Ascending aorta (tissue), 2 donors: ENCODE measurements at places on chromosomes 6 and 20.

DNA sequence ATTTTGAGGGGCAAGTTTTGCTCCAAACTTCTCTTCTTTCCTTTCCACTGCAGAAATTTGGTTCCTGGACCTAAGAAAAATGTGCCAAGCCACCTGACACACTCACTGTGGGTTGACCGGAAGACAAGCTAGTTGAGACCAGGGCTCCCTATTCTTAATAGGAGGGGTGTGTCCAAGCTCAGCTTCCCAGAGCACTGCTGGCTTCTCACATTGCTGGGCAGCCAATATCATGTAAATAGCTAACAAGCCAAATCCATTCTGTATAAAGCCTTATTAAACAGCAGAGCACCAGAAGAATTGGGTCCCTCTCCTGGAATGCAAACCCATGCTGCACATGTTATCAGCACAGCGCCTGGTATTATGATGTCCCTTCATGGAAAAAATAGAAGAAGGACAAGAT lies 17.0 kb upstream of the SAMD3 start:
- DNase-seq: no peak

- DNase-seq: peak; percentile 81
Measured at GRCh38 chr20:5080384-5080877, 39.3 kb downstream of the PCNA start.

DNA sequence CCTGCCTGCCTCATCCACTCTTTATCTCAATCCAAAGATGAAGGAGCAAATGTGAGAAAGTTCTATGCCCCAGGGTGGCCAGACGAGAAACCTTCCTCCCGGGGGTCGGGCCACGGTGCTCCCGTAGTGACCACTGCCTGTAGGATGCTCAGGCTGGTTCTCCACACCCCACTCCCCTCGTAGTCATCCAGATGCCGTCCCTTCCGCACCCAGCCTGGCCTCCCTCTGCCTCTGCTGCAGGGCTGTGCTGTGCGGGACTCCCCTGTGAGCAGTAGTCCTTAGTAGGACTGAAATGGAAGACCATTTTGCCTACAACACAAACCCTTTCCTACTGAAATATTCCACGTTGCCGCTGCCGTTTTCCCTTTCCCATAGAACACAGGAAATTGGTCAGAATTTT lies 2.0 kb downstream of the TMC2 start:
- DNase-seq: no peak

DNA sequence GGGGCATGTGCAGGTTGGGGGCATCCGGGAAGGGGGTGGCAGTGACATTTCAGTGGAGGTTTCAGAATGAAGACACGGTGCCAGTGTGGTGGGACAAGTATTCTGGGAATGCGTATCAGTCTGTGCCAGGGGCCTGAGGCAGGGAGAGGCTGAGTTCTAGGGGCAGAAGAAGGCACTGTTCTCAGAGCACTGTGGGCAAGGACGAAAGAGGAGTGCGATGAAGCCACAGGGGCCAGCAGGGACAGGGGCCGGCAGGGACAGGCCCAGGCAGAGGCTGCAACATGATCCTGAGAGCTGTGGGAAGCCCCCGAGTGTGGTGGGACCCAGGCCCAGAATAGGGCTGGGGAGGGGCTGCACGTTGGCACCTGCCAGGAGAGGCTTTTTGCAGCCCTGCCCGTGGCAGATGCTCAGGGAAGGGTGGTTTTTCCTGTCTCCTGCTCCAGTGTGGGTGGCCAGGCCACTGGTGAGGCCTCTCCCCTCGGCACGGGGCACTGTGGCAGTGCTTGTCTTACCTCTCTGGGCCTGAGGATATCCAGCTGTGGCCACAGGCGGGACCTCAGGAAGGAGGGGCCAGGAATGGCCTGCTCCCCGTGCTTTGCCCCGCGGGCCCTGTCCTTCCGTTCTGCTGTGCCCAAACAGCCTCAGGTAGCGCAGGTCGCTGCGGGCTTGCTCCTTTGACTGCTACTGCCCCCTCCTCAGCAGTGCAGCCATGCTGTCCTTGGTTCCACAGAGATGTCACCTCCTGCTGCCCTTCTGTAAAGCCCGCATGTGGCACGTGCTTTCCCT lies 10.0 kb downstream of the ENTPD6 start:
- DNase-seq: no peak

DNA sequence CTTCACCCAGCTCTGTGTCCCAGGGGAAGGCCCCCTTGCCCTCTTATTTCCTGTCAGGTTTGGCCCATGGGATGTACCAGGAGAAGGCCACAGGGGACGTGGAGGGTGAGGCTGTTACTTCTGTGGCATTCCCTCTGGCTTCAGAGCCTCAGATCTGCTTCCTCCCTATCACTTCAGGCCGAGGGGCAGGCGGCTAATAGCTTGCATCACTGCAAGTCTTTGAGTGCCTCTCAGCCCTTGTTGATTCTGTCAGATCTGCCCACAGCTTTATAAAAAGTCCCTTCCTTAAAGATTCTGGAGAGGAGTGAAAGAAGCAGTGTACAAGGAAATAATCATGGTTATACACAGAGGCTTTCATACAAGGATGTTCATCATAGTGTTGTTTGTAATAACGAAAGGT lies 86.9 kb downstream of the LRFN2 start:
- DNase-seq: no peak

GRCh38 chr6:150195996-150196417 lies 53.2 kb downstream of the PPP1R14C start:
- DNase-seq: no peak

DNA sequence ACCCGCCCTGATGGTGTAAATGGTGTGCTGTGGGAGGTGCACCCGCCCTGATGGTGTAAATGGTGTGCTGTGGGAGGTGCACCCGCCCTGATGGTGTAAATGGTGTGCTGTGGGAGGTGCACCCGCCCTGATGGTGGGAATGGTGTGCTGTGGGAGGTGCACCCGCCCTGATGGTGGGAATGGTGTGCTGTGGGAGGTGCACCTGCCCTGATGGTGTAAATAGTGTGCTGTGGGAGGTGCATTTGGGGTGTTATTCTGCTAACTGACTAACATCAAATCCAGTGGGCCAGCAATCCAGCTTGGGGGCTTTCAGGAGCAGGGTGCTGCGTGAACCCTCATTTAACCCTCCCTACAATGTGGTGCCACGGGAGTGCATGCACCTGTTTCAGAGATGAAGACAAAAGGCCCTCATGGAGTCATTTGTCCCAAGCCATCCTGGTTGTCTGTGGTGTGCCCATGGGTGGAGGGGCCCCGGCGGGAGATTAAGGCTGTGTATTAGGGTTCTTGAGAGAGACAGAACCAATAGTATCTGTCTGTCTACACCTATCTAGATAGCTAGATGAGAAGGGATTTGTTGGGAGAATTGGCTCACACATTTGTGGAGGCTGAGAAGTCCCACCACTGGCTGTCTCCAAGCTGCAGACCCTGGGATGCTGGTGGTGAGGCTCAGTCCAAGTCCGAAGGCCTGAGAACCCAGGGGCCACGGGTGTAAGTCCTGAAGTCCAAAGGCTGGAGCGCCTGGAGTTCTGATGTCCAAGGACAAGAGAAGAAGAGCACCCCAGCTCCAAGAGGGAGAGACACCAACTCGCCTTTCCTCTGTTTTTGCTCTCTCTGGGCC lies 39.2 kb downstream of the TMEM242 start:
- DNase-seq: no peak

- no peak for DNase-seq
Measured at GRCh38 chr6:5766260-5766659, 240.5 kb downstream of the NRN1 start.

DNA sequence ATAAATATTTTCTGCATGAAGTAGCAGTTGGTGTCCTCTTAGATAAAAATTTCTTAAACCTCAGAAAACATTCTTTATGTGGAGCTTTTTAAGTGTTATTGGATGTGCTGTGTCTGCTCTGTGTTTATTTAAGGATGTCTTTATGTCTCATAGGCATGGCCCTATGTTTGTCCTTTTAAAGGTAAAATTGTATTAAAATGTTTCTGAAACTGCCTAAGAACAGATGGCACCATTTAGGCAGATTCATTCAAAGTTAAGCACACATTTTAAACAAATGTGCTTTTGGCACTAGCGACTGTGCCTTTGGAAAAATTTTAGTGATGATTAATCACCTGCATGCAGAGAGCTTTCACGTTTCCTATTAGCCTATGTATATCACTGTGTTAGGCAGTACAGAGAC lies 125.2 kb downstream of the KIF6 start:
- DNase-seq: no peak

- DNase-seq: peak; percentile 88
Measured at GRCh38 chr6:37242429-37243052, 15.0 kb upstream of the TBC1D22B start.

DNA sequence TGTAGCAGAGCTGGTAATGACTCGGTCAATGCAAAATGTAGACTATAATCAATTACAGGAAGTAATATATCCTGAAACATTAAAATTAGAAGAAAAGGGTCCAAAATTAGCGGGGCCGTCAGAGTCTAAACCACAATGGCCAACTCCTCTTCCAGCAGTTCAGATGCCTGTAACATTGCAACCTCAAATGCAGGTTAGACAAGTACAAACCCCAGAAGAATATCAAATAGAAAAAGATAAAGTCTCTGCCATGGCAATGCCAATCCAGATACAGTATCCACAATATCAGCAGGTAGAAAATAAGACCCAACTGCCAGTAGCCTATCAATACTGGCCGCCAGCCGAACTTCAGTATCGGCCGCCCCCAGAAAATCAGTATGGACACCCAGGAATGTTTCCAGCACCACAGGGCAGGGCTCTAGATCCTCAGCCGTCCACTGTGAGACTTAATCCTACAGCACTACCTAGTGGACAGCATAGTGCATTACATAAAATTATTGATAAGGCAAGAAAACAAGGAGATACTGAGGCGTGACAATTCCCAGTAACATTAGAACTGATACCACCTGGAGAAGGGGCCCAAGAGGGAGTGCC lies 158.4 kb downstream of the GPX5 start:
- no peak for DNase-seq

GRCh38 chr6:14837435-14837834 lies 408.4 kb upstream of the JARID2 start:
- DNase-seq: no peak

- no peak for DNase-seq
Measured at GRCh38 chr20:23150304-23151007, 64.3 kb upstream of the CD93 start.
